ENCODE measurements at places on chromosomes 4 and X.

DNA sequence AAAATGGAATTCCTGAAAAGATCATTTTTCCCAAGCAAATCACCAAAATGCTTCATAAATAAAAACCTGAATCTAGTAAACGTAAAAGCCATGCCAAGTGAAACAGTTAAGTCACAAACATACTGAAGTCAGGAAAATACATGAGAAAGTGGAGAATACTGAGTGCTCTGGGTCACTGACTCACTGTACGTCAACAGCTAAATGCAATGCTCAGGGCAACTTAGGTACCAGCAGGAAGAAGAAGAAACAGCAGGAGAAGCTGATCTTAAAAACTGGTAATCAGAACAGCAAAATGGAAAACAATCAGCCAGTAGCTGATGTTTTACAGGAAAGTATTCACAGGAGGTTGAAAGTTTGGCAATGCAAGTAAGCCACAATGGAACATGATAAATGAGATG lies 252.6 kb upstream of the ETNPPL start:
- no peak for DNase-seq

DNA sequence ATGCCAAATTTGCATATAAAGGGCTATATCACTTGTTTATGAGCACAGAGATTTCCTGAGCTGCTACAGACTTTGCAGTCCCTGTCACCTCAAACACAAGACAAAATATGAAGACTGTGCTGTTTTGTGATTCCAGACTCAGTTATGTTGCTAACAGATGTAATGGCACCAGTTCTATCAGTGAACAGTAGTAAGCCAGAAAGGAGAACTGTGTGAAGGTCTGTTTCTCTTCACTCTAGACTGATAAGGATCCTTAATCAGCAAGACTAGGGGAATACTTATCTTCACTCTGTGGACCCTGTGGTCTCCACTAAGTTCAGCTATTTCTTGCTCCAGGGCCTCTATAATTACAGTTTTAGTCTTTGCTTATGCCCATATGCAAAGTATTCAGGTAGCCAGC lies 82.7 kb downstream of the ANXA5 start:
- DNase-seq = no peak

GRCh38 chr4:79498282-79498681 lies 90.3 kb upstream of the GK2 start:
- DNase-seq = no peak

- DNase-seq = no peak
These were observed 573.0 kb downstream of the KCTD8 start for GRCh38 chr4:43875655-43876054.

- no peak for DNase-seq
These were observed 11.5 kb upstream of the GABRE start for GRCh38 chrX:151985955-151986354.

Measured in stimulated activated naive B cell treated with anti-CD40 and anti-IgM and Interleukin-4, amounts not matched to agents 10 μg/mL and 1 μg/mL and 100 μg/mL, for 72 hours (primary cell).